Adrenal gland (tissue), 19 donors: ENCODE measurements at places on chromosomes 11 and 22.

DNA sequence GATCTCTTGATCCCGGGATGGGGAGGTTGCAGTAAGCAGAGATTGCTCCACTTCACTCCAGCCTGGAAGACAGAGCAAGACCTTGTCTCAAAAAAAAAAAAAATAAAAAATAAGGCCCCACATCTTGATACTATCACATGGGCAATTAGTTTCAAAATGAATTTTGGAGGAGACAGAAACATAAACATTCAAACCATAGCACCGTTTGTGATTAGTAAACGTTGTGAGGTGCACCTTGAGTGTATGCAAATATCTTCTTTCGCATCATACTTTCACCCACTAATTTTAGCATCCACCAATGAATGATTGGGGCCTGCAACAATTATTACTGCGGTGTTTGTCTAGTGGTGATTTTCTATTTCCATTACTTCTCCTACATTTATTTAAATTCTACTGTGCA lies 11.0 kb upstream of the SPDYC start:
- DNase-seq: no peak

DNA sequence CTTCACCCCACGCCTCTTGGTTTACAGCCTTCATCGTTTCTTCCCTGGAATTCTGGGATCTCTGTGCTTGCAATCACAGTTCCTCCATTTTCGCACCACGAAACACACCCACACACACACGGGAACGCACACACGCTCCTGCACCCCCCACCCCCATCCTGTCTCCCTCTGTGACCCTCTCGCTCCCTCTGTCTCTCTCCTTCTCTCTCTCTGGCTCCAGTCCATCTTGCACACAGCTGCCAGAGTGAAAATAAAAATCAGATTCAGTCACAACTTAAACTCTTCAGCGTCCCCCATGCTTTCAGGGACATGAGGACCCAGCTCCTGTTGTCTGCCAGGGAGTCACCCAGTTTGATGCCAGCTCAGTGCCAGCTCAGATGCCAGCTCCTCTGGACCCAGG lies 3.0 kb downstream of the GAL start:
- DNase-seq: no peak

DNA sequence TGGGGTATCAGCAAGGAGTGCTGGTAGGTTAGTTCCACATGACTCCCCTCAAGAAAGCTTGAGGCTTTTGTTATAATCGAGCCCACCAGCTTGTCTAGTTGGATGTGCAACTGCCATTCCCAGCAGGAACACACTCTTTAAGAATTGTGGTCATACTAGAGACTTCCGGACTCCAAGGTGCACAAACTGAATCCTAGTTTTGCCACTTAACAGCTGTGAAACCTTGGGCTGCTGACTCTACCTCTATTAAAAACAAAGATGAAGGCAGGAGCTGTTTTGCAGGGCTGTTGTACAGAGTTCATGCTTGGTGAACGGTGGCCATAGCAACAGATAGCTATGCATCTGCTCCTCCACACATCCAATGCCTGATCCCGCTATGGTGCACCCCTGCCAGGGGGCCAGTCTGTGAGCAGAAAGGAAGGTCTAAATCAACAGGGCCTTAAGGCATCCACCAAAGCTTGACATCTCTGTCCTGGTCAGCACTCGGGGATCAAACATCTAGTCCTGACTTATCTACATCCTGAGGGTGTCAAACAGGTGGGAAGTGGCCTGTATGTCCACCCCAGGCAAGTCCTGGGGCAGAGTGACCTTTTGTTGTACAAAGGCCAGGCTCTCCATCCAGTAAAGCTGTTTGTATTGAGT lies 36.4 kb downstream of the DKK3 start:
- DNase-seq: no peak

DNA sequence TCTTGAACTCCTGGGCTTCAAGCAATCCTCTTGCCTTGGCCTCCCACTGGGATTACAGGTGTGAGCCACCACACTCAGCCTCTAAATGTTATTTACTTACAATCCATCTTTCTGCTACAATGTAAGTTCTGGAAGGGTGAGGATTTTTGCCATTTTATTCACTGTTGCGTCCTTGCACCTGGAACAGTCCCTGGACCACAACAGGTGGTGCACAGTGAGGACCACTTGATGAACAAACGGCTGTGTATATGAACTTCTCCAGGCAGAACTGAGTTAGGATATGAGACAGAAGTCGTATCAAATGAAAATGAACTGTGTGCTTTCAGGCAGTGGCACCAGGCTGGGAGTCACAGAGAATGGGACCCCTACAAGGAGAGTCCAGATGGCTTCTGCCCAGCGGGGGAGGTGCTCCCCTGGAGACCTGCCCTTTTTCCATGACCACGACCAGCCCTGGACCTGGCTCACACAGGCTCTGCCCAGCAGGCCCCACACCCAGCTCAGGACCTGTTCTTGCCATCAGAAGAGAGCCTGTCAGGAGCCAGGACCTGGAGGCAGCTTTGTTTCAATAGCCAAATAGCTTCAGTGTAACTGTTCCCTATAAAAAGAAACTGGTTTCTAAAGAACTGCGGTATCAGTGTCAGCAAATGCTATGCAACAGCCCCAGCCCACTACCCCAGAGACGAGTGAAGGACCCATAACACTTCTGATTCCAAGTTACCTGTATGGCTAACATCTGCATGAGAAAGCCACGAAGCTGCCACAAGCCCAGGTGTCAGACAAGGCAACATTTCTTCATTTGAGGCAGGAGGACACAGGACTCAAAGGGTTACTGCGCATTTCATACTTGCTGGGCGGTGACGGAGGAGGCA lies 104.9 kb downstream of the MICAL3 start:
- DNase-seq: no peak

DNA sequence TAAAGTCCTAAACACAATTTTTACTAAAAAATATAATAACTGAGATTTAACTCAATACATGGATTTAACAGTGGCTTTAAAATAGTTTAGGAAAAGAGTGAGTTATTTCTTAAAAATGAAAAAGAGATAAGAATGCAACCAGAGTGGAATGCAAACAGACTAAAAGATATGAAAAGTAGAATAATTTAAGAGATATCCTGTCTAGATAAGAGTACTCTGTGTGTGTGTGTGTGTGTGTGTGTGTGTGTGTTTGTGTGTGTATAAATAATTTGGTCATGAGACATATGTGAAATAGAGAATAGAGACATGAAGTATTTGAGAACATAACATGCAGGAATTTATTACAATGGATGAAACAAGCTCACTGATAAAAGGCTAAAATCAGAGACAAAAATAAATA lies 986.9 kb upstream of the CHORDC1 start:
- no peak for DNase-seq

DNA sequence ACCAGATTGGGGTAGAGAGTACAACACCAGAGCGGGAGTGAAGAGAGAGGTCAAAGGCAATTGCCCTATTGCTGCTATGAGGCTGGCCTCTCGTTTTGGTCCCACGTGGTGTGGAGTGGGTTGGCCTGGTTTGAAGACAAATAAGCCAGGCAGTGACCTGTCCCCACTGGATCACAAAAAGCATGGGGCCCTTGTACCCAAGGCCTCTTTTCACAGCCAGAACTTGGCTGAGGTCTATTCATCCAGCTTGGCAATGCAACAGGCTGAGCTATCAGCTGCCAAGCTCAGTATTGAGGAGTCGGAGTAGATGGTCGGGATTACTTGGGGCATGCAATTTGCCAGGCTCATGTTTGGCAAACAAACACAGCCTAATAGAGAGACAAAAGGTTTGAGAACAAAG lies 19.2 kb upstream of the GALNT18 start:
- DNase-seq: no peak

GRCh38 chr11:2114430-2115241 lies 24.6 kb downstream of the IGF2 start:
- DNase-seq: no peak

DNA sequence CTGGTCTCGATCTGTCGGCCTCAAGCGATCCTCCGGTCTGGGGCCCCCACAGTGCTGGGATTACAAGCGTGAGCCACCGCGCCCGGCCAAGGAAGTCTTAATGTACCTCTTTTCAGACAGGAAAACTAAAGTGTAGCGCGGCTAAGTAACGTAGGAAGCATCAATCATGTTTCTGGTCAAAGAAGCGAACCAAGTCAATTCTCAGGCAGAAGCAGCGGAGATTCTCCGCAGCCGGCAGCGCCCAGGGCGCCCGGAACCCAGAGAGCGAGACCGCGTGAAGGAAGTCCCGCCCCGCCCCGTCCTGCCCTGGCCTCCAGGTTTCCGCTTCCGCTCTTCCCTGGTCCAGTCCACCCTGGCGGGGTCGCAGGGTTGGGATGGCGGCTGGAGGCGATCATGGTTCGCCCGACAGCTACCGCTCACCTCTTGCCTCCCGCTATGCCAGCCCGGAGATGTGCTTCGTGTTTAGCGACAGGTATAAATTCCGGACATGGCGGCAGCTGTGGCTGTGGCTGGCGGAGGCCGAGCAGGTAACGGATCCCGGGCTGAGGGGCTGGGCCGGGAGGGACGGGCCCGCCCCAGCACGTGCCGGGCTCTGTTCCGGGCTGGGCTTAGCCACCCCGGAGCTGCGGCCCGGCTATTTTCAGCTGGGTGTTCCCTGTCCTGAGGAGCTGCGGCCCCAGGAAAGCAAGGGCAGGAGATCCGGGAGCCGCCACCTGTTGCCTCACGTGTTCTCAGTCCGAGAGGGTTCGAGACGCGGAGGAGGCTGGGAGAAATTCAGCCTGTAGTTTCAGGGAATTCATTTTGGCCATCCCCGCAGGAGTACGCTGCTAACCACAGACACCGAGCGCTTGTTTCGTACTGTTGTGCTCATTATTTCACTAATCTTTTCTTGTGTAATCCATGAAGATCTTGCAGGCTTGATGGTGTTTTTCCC lies at the start of gene ADSL:
TSS of gene ADSL (plus strand) at position 316 of the 934 bp plus-strand sequence. CDS start at position 375, 59 bp downstream.
- DNase-seq: peak; percentile 92

DNA sequence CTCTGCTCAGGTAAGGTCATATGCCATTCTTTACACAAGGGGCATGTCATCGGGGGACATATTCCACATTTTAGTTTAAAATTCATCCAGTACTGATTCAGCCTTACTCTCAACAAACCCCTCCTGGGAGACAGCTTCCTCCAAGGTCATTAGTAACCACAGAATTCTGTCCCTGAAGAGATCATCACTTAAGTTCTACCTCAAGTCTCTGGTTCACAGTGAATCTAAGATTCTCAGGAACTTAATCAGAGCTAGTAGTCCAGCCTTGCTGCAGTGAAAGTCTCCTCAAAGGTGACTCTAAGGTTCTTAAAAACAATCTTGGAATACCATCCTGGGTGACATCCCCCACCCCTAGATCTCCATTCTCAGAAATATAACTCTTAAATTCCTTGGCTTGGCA lies 18.9 kb upstream of the GDPD4 start:
- DNase-seq: no peak

- no peak for DNase-seq
Observed at GRCh38 chr11:10407055-10407454, 48.0 kb upstream of the AMPD3 start.

GRCh38 chr11:8415195-8415594 lies 151.5 kb upstream of the LMO1 start:
- no peak for DNase-seq

GRCh38 chr11:108672786-108673185 lies 7.9 kb downstream of the DDX10 start:
- DNase-seq: no peak

DNA sequence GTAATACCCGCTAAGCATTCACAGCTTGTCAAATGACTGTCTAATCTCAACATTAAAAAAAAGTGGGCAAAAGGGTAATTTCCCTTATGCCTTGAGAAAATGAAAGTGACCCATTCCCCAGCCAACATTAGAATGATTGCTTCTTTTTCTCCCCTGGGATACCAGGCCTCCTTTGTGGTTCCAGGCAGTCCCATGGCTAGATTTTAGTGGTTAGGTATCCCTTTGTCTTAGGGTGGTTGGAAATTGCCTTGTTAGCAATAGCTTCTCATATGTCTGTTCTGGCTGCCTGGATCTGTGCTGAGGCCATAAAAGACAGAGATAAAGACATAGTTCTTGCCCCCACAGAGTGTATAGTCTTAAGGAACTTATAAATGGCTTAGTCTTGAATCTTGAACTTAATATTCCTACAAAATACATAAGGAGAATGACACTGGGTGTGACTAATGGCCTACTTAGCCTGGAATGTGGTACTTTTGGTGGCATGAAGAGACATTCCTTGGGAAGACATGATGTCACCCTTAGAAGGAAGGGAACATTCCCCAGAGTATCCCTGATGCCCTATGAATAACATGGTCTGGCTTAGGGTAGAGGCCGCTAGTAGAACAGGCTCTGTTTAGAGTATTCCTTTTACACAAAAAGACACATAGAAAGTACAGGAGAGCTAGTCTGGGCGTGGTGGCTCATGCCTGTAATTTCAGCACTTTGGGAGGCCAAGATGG lies 90.3 kb downstream of the ZBTB16 start:
- DNase-seq: no peak

DNA sequence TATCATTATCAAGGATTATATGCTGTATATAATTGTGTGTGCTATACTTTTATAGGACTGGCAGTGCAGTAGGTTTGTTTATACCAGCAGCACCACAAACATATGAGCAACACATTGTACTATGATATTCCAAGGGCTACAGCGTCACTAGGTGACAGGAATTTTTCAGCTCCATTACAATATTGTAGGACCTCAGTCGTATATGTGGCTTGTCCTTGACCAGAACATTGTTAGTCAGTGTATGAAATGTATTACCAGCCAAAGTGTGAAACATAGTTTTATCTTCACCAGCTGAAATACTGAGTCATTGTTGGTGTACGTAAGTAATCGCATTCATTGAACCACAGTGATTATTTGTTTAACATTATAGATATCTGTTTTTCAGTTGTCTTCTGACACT lies 20.4 kb downstream of the JHY start:
- no peak for DNase-seq

DNA sequence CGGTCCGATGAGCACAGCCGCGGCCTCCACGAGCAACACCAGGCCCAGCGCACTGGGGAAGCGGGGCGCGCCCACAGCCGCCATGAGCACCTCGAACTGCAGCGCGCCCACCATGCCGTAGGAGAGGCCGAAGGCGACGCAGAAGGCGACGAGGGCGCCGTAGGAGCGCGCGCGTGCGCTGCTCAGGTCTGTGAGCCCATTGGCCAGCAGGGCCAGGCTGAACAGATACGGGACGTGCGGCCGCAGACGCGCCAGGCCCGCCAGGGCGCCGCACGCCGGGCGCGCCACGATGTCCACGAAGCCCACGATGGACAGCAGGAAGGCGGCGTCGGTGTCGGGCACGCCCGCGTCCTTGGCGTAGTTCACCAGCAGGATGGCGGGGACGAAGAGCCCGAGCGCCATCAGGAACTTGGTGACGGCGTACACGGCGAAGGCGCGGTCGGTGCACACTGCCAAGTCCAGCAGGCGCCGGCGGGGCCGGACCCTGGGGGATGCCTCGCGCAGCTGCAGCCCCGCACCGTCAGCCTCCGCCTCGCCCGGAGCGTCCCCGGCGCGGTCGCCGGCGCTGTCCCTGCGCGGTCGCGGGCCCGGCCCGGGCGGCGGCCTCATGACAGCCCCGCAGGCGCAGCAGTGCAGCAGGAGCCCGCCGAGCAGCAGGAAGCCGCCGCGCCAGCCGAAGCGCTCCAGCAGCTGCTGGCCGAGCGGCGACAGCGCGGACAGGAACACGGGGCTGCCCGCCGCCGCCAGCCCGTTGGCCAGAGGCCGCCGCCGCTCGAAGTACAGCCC lies 2.9 kb downstream of the SLC16A8 start:
- DNase-seq: no peak

GRCh38 chr22:32341122-32341740 lies 16.4 kb upstream of the RFPL3 start:
- DNase-seq: no peak

GRCh38 chr22:50182176-50183081 lies 3.3 kb upstream of the TRABD start:
- DNase-seq: peak; percentile 57
